ENCODE measurements at places on chromosomes 1 and 21.

DNA sequence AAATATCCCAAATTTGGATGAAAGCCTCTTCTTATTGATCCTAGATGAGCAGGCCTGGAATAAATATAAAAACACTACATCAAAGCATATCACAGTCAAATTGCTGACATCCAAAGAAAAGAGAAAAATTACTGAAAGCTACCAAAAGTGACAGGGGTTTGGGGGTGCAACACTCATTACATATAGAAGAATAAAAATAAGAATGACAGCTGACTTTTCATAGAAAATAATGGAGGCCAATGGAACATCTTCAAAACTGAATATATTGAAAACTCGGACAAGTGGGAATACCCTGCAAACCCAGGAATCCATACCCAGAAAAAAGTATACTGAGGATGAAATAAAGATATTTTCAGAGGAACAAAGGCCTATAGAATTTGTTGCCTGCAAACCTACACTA, 84.0 kb downstream of the FOXJ3 start:
- no peak for DNase-seq

- DNase-seq = no peak
Measured at GRCh38 chr1:162212713-162213112, 143.2 kb downstream of the NOS1AP start.

- DNase-seq = no peak
Measured at GRCh38 chr1:245871915-245872314, 635.2 kb downstream of the SMYD3 start.

GRCh38 chr1:924656-925560, 1.2 kb downstream of the SAMD11 start:
- DNase-seq = no peak

GRCh38 chr1:3350506-3351261, 103.8 kb upstream of the ARHGEF16 start:
- DNase-seq = no peak

- DNase-seq = no peak
Measured at GRCh38 chr21:29233611-29234540, 64.8 kb upstream of the BACH1 start.

GRCh38 chr1:185207980-185208602, 51.1 kb downstream of the SWT1 start:
- no peak for DNase-seq

- no peak for DNase-seq
Measured at GRCh38 chr1:201228011-201228983, 37.7 kb downstream of the IGFN1 start.

GRCh38 chr1:231093156-231093922, 53.3 kb upstream of the FAM89A start:
- DNase-seq = no peak

- peak; percentile 61 for DNase-seq
Measured at GRCh38 chr1:45543581-45544417, 6.8 kb upstream of the AKR1A1 start.

DNA sequence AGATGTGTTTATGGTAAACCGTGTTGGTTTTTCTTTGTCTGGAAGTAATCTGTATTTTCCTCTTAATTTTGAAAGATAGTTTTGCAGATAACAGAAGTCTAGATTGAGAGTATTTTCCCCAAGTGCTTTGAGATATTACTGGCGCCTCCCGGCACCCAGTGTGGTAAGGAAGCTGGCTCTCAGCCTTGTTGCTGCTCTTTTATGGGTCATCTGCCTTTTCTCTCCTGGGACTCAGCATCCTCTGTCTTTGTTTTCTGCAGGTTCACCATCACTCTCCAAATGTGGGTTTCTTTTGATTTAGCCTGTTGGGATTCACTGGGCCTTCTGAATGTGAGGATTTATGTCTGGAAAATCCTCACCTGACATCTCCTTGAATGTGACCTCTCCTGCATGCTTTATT, 37.4 kb downstream of the POFUT2 start:
- DNase-seq = no peak

DNA sequence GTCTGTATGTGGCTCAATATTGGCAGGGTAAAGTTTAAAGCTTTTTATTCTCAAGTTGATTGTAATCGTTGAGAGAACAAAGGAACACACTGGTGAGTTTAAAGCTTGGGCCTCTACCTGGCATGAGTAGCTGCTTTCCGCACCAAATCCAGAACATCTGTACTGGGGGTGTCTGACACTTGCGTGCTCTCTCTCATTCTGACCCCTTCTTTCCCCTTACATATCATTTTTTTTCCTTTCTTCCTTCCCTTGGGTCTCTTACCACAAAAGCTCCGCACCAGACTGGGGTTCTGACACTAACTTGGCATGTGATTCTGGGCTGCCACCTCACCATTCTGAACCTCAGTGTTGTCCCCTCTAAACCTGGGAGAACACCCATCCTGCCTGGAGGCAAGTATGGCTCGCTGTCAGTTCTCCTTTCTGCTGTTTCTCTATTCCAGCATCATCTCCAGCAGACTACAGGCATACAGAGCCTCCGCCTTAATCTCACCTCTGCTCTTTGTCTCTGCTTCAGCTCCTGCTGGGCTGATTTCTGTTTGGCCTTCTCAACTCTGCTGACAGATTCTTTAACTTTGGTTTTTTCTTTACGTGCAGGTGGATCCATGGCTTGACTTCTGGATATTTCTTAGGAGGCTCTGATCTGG, 859 bp upstream of the ERMAP start:
- no peak for DNase-seq

DNA sequence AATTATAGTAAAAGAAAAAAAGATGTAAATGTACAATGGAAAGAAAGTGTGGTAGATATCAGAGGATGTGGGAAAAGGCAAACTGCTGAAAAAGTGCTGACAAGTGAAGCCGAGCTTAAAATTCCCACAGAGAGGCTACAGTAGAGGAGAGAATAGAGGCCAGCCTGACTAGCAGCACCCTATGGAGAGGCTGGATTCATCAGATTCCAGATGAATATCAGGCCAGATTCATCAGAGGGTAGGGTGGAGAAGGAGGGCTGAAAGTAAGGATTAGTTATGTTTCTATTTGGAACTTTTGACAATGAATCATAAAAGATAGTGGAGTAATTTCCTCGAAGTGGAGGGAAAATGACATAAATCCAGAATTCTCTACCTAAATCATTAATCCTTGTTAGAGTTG, 60.4 kb upstream of the NEK7 start:
- no peak for DNase-seq

GRCh38 chr1:53266038-53266437, 27.7 kb upstream of the MAGOH start:
- no peak for DNase-seq

- no peak for DNase-seq
Measured at GRCh38 chr1:4268262-4268888, 368.3 kb upstream of the C1orf174 start.

DNA sequence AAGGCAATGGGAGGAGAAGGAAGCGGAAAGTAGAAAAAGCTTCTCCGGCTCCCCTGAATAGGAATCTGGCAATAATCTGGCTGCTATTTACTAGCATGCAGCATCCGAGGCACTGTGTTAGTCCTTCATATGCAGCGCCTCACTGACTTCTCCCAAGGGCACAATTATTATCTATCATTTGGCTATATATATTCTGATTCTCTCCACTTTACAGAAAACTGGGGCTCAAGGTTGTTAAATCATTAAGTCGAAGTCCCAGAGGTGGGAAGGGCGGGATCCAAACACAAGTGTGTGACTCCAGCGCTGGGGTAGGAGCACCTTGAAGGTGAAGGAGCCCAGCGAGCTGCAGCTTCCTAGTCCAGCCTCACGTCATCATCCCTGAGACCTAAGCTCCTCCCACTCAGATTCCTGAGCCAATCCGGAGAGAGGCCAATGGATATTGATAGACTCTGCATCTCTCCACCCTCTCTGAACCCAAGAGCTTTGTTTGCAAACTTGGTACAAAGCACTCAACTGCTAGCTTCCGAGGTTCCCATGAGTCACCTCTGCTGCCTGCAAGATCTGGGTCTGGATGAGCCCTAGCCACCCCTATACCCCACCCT, 16.6 kb upstream of the EYA3 start:
- no peak for DNase-seq

- DNase-seq = no peak
Measured at GRCh38 chr1:10598389-10598702, 123.6 kb downstream of the PEX14 start.

DNA sequence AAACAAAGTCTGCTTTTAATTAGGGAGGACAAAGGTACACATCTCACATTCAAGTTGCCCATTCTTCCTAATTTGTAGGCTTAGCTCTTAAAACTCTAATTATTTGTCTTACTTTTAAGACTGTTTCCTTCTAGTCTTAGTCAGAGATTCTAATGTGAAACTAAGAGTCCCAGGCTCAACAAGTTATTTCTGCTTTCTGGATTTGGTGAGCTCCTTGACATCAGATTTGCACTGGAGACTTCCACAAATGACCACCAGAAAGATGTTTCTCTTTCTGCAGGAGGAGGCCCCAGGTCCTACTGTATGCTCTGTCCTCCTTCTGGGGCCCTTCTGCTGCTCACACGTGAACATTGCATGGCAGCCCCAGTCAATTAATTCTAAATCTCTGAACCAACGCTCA, 194.2 kb upstream of the JUN start:
- no peak for DNase-seq

- DNase-seq = no peak
Measured at GRCh38 chr1:168892931-168893330, 163.9 kb upstream of the DPT start.

DNA sequence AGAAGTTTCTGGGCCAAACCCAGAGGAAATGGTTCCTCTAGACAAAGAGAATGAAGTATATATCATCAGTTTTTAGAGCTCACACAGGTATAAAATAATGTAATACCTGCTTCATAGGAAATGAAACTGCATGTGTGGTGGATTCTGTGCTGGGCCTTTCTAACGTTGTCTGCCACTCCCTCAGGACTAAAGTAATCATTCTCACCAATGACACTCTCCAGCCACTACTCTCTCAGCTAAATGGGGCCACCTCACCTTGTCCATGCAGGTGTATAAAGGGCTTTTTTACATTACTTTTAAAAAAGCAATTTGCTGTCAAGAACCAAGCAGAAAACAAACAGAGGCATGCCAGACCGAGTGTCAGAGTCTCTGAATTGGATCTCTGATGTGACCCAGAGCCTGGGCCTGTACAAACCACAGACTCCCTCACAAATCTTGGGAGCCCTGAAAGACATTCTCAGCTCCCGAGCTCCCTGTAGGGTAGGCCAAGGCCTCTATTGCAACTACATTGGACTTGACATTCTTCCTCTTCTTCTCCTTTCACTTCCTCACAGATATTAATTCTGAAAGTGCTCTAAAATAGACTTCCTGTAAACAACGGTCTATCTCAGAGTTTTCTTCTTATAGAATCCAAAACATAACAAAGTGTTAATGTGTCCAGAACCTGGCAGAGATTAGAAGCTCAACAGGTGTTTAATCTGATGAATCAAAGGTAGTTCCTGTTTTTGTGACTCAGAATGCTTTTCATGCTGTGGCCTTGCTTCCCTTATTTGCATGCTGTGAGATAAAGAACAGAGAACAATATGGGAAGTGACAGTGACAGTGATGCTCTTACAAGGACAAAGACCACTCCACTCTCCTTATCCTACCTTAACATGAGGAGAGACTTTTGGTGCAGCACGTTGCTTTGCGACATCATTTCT, 8.6 kb downstream of the AIM2 start:
- DNase-seq = no peak

GRCh38 chr1:233971753-233972152, 67.3 kb downstream of the SLC35F3 start:
- DNase-seq = no peak

Data from stimulated activated CD8-positive, alpha-beta memory T cell treated with anti-CD3 and anti-CD28 coated beads, Interleukin-15, amount 100 ng/mL, for 48 hours (primary cell).